Cortex of kidney (tissue), 1 donor: ENCODE measurements at places on chromosomes 4 and X.

- DNase-seq, result no peak
Observed at GRCh38 chrX:33307911-33308354, 96.6 kb upstream of the DMD start.

DNA sequence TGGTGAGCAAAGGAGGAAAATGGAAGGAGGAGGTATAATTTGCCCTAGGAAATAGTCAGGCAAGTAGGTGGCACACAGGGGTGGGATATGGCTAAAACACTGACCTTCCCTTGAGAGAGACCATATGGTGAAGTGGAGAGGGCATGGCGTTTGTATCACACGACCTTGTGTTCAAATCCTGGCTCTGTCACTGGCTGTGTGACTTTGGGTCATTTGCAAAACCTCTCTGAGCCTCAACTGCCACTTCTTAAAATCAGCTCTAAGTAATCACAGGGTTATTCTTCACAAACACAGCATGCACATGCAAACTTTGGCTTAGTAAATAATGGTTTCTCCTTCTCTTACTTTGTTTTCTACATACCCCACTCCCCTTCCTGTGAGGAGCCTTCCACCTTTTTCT, 8.7 kb downstream of the PDGFRA start:
- no peak for DNase-seq

DNA sequence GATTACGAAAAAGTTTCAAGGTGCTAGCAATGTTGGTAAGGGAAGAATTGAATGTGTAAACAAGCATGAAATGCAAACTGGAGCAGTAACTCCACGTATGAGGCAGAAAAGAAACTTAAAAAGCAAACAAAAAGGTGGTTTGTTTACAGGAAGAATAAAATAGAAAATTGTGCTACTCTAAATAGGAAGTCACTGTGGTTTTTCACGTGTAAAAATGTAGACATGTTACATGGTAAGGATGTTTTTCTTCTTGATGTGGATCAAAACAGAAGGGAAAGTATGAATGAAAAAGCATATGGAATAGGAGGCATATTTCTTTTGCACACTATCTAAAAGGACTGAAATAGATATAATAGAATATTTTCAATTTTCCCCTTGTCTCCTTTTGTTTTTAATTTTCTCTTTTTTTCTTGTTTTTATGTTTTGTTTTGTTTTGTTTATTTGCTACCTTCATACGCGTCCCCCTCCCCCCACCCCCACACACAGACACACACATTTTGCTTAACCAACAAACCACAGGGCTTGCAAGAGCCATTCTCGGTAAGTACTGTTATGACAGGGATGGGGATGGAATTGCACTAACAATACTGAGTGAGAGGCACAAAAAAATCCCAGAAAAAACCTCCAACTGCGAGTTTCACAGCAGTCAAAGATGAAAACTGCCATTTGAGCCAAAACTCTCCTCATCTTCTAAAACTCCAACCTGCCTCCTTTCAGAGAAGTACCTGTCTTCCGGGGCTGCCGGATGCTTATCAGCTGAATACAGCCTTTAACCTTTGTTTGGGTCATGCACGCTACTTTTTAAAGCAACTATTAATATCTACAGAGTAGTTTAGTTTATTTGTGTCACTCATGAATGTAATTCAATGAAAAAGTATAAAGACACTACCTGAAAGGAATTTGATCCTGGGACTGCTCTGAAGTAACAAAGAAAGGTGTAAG, 135.8 kb downstream of the IL15 start:
- DNase-seq, result no peak

- DNase-seq, result no peak
Observed at GRCh38 chr4:1049591-1049905, 38.1 kb downstream of the FGFRL1 start.

DNA sequence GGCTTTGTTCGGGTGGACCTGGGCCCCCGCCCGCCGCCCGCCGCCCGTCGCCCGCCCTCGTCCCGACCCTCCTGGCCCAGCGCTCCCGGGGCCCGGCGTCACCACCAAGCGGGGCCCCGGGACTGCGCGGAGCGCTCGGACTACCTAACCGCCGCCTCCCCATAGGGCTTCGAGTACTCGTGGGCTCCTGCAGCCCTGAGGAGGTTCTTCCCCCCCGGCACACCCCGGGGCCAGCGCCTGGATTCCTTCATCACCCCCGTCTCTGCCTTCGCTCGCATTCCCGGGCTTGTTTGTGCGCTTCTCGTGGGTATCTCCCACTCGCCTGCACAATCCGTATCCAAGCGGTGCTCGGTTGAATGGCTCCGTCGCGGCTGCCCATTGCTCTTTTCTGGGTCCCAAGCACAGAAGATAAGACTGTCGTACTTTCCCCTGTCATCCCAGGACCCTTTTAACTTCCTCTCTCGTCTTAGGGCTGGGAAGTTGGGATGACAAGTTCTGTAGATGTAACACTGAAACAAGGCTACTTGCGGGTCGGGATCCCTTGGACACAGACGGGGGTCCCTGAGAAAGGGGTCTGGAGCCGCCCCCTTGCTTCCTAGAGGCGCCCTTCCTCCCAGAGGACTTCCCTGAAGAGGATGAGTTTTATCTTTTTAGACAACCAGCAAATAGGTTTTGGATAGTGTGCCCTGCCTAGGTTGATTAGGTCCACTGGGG, 565 bp downstream of the MOB1B start:
- DNase-seq, result no peak

DNA sequence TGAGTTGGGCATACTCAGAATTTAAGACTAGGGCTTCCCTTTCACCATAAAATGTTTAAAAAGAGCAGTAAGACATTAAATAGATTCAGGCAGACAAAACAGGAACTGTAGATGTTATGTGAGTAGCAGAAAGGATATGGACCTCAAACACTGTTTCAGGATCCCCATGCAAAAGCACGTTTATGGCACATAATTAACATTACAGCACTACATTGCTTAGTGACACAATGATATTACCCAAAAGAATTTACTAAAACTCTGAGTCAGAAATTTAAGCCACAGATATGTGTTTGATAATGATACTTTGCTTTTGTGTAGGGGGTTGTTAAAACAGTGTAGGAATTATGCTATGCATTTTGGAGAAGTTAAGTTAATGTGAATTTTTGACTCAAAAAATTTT, 266.3 kb downstream of the PDGFC start:
- DNase-seq, result no peak

DNA sequence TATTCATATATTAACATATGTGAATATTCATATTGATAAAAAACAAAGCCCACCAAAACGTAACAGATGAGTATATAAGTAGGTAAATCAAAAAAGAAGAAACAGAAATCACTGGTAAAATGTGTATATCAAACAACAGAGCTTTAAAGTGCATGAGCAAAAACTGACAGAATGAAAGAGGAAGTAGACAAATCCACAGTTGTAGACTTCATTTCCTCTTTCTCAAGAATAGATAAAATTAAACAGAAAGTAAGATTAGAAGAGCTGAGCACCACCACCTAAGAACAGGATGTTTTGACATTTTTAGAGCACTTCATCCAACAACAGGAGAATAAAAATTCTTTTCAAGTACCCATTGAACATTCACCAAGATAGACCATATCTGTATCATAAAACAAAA, 64.6 kb downstream of the CNKSR2 start:
- no peak for DNase-seq

- no peak for DNase-seq
Observed at GRCh38 chr4:128371876-128372275, 84.3 kb upstream of the PGRMC2 start.

GRCh38 chr4:108010167-108010566, 20.5 kb downstream of the HADH start:
- no peak for DNase-seq

GRCh38 chrX:25076941-25077500, 61.3 kb upstream of the ARX start:
- no peak for DNase-seq

- DNase-seq, result no peak
Observed at GRCh38 chr4:930028-930551, 2.0 kb downstream of the GAK start.

- no peak for DNase-seq
Observed at GRCh38 chrX:43644124-43644701, 11.9 kb upstream of the MAOA start.

DNA sequence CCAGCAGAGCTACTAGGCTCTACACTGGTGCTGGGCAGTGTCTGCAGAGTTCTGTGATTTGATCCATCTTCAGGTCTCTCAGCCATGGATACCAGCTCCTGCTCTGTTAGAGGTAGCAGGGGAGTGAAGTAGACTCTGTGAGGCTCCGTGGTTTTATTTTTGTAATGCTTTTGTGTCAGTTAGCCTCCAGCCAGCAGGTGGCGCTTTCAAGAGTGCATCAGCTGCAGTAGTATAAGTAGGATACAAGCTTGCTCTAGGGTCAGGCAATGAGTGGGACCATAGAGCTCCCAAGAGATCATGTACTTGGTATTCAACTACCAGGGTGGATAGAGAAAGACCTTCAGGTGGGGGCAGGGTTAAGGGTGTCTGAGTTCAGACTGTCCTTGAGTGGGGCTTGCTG, 362.5 kb upstream of the TRAM1L1 start:
- DNase-seq, result no peak

GRCh38 chr4:113586072-113586471, 175.5 kb downstream of the CAMK2D start:
- no peak for DNase-seq

- no peak for DNase-seq
Observed at GRCh38 chr4:94457692-94458106, 6.0 kb downstream of the PDLIM5 start.

DNA sequence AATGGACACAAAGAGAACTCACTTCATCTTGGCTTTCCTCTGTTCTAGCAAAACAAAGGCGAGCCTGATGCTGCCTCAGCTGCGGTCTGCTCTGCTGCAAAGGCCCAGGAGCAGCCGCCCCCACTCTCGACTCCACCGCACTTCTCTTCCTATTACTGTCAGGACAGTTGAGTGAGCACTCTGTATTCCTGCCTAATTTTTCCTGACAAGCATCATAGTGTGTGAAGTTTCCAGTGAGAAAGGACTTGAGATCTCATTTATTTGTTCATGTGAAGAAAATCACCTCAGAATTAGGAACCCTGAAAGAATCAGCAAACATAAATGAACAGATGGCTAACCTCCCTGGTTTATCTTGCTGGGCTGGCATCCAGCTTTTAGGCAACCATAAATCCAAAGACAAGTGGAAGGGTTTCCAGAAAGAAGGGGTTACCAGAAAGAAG, 15.6 kb downstream of the SCARB2 start:
- DNase-seq, result no peak

GRCh38 chr4:4687100-4687499, 145.3 kb upstream of the STX18 start:
- DNase-seq, result no peak

DNA sequence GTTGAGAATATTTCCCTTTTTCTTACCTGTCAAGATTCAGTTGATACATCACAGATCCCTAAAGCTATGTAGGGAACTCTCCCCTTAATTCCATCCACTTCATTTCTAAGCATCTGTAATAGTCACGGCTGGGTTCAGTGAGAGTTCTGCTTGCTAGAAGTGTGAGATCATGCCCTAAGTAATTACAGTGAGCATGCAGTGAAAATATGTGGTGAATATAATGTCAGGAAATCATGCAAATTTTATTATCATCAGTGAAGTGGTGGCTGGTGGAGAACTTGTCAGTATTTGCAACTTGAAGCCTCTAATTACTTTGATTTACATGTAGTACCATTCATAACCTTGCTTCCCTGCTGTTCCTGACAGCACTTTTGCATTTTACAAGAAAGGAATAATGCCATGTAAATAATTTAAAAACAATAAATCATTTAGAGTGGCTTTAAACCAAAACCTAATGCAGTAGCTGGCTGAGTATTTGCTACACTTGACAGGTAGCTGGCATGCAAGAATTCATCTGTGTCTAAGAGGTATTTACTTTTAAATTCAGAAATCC, 28.3 kb upstream of the CFAP299 start:
- DNase-seq, result no peak

DNA sequence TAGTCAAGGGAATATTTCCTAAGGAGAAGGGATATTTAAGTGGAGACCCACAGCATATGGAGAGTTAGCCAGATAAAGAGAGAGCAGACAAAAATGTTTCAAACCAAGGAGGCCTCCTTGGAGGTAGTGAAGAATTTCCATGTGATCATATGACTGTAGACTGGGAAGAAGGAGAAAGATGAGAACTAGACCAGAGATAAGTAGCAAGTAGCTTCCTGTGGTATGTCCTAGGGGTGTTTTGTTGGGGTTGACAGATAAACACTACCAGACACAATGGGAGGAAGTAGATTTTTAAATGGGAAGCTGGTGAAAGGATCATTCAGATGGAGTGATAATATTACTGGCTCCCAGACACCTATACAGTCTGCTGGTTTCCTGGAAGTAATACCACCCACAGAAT, 13.6 kb downstream of the SYAP1 start:
- DNase-seq, result no peak

DNA sequence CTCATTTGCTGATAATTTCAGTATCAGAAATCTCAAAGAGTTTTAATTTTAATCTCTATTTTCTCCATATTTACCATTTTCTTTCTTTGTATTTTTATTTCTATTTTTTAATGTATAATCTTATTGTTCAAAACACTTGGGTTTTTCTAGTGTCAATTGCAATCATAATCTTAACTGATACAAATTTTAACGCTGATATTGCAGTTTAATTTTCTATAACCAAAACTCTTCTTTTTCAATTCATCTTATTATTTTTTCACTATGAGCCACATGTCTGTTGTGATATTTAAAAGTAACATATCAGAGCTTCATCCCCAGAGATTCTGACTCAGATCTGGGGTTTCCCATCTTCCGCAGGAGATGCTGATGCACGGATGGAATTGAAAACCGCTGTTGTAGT, 16.2 kb downstream of the ADAM29 start:
- DNase-seq, result no peak

DNA sequence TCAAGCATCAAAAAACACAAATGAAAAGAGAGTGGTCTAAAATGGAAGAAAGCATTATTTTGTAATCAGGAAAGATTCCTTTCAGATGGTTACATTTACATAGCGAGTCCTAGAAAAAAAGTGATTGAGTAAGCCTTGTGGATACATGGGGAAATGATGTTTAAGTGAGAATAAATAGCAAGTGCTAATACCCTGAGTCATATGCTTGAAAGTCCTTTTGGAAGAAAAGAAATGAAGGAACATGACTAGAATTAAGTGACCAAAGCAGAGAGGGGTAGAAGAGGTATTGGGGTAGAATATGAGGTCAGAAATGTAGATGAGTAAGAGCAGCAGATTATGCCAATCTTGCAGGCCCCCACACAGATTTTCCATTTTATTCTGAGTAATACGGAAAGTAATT, 814.8 kb upstream of the GRID2 start:
- no peak for DNase-seq

DNA sequence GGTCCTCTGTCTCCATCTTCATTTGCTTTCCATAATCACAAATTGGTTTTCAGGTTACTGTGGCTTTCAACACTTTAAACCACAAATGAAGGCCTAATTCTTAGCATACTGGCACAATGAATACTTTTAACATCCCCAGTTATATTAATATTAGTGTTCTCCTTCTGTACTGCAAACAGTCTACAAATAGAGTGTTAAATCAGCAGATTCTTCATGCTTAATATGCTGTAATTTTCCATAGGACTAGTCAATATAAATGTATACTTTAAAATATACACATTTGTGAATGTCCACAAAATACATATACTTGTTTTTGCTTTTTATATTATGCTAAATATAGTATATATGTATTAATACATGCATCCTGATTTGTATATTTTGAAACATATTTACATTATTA, 72.6 kb downstream of the SH3RF1 start:
- no peak for DNase-seq

GRCh38 chr4:137432446-137433311, 99.6 kb downstream of the PCDH18 start:
- no peak for DNase-seq
